A549 treated with DMSO at 1 μM for 4 hours (cell line): ENCODE measurements at places on chromosomes 12 and 14. TPM values are rescaled to one million over a fixed set of nuclear protein-coding genes. Genes with fewer than 3 reads are reported as not detected.

Gene RFX4
- total RNA-seq, result not detected in 5 replicates

Gene PPHLN1
- 49.8 to 65.6 TPM (median 57.7 TPM) in 5 replicates for total RNA-seq

Gene TMCC3
- 1.0 to 1.5 TPM (median 1.3 TPM) in 5 replicates for total RNA-seq

Gene MYF5
- total RNA-seq, result not detected in 5 replicates

Gene CDCA3
- 76.1 to 88.0 TPM (median 79.3 TPM) in 5 replicates for total RNA-seq

Gene TAS2R42
- total RNA-seq, result not detected in 5 replicates

Gene CCDC175
- not detected in 5 replicates for total RNA-seq

Gene ENDOU
- not detected in 5 replicates for total RNA-seq

Gene SALL2
- 0.89 to 1.3 TPM (median 1.0 TPM) in 5 replicates for total RNA-seq

Gene HVCN1
- 0.48 to 0.81 TPM (median 0.62 TPM) in 5 replicates for total RNA-seq

Gene TAS2R20
- total RNA-seq, result 0.10 to 0.12 TPM (median 0.11 TPM) in 3 of 5 replicates, not detected in the others

Gene HCAR1
- 0.02 to 0.08 TPM (median 0.06 TPM) in 5 replicates for total RNA-seq

Gene FZD10
- not detected in 5 replicates for total RNA-seq

Gene GLIPR1L1
- not detected in 5 replicates for total RNA-seq

Gene TAS2R30
- total RNA-seq, result not detected in 5 replicates

Gene SLC48A1
- total RNA-seq, result 23.0 to 34.5 TPM (median 30.0 TPM) in 5 replicates

Gene DNM1L
- total RNA-seq, result 42.9 to 57.5 TPM (median 55.9 TPM) in 5 replicates

Gene SELPLG
- 0.94 to 1.3 TPM (median 1.0 TPM) in 5 replicates for total RNA-seq

Gene CARMIL3
- total RNA-seq, result 0.24 to 0.59 TPM (median 0.47 TPM) in 5 replicates

Gene HCAR2
- 0.22 to 0.49 TPM (median 0.38 TPM) in 5 replicates for total RNA-seq

Gene ZNF385A
- total RNA-seq, result 12.8 to 22.1 TPM (median 18.3 TPM) in 5 replicates
